ENCODE measurements at places on chromosomes 3 and 15.

- no peak for DNase-seq
Observed at GRCh38 chr15:48388016-48388851, 57.0 kb downstream of the DUT start.

GRCh38 chr3:23079976-23080375, 123.2 kb upstream of the UBE2E2 start:
- no peak for DNase-seq

GRCh38 chr3:143002083-143002712, 828 bp downstream of the U2SURP start:
- no peak for DNase-seq

DNA sequence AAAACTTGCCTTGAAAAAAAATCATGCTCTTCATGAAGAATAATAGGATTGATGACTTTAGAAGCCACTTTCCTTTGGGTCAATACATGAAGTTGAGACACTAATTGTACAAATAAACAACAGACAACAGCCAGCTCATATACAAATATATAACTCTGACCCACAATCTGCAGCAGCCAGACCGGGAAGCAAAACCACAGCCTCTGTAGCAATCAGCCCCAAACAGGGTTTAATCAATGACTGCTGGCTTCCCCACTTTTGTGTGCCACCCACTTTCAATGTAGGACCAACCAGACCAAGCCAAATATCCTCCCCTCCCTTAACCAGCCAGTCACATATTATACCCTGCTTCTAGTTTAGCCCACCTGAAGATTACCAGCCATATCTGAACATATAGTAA, 39.0 kb downstream of the IFT57 start:
- no peak for DNase-seq

DNA sequence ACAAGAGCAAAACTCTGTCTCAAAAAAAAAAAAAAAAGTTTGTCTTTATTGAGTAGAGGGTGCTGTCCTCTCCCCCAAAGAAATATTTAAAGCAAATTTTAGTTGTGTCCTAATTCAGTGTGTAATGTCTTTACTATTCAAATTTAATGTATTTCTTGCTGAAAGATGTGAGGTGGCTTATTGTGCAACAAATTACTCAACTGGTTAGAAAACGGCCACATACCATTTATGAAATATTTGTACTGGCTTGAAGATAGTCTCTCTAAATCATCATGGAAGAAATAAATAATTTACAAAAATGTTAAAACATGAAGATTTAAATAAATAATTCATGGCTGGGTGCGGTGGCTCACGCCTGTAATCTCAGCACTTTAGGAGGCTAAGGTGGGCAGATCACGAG, 63.0 kb downstream of the SLTM start:
- DNase-seq, result no peak

DNA sequence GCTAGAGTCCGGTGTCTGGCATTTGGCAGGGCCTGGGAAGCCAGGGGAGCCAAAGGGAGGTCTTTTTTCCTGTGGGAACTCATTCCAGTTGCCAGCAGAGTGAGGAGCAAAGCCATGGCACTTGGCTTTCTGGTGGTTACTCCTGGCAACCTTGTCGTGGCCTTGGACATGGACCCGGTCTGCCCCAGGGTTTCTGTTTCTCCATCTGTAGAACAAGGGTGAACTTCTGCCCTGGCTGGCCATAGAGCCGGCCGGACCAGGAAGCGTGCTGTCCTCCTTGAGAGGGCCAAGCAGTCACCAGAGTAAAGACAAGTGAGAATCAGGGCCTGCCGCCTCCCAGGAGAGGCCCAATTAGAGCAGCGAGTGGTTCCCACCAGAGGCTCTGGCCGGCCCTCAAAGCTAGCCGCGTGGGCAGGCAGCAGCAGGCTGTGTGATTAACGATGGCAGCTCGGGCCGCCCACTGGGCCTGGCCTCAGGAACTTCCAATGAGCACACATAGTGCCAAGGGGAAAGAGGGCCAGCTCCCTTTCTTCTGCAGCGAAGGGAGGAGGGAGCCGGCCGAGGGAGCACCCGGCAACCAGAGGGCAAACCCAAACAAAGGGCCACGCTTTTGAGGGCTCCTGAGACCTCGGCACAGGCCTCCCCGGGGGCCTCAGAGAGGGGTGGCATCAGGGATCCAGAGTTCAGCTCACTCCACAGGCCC, 29.1 kb upstream of the ELP6 start:
- DNase-seq, result no peak

GRCh38 chr3:123587401-123587800, 2.5 kb upstream of the HACD2 start:
- no peak for DNase-seq

- no peak for DNase-seq
Observed at GRCh38 chr15:86526938-86527690, 447.4 kb downstream of the AGBL1 start.

DNA sequence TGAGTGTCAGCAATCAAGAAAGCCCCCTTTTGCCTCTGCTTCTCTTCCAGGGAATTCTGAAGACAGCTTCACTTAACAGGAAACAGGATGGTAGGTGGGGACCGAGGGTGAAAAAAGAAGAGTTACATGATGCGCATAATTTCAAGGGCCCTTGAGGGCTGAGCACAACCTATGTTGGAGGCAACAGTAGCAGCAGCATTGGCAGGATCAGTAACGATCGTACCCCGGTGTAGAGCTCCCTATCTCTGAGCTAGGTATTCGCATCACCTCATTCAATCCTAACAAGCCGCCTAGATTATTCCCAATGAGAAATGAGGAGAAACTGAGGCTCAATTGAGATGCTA, 432 bp upstream of the RAD54L2 start:
- DNase-seq, result no peak

DNA sequence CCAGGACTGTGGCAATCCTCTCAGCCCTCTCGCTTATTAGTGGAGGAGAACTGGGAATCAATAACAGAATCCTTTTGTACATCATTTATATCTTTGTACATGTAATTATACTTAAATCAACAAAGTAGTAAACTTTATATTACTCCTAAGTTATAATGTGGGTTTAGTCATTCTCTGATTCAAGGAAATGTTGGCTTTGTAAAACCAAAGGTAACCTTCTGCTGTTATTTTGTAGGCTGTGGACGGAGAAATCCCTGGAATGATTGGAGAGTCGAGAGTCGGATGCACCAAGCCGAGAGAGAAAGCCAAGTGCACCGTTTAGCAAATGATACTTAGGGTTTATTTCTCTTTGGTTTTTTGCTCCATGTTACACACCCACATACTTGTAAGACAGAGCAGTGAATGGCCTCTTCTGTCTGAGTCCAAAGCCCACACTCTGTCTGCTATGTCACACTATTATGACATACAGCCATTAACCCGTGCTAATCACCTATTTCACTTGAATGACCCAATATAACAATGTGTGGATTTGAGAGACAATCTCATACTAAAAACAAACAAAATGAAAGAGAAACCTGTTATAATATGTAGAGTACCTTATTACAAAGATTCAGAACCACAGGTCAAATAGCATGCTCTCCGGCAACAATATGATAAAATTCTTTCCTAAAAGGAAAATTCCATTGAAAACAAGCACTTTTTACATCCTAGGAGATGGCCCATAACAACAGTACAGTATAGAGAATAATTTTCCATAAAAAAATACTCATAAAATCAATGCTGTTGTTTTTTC, 72.2 kb downstream of the MECOM start:
- no peak for DNase-seq

DNA sequence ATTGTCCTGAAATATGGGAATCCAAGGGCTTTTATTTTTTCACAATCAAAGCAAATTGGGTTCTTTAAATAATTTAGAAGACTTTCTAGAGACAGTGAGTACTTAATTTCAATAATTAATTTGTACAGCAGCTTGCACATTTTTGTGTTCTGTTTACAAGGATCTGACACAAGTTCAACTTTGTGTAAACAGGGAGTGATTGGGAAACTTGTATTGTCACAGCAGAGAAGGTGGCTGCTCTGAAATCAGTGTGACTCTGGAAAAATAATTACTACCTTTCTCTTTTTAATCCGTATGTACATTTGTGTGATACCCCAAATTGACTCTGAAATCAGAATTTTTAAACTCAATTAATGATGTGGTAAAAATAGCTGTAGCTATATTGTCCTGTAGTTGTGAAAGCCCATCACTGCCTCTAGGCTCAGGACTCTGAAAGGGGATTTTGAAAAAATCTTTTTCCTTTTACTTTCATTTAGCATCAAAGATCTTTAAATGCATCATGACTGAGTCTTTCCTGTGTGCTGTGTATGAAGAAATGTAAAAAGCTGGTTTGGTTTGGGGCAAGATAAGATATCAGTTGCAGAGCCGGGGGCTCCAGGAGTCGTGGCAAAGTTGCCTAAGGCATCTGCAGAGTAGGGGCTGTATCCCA, 45.1 kb downstream of the MFSD1 start:
- DNase-seq, result no peak

- DNase-seq, result no peak
Observed at GRCh38 chr3:177724020-177724638, 526.8 kb upstream of the TBL1XR1 start.

GRCh38 chr3:70042641-70043040, 43.1 kb downstream of the SAMMSON start:
- DNase-seq, result no peak

- DNase-seq, result no peak
Observed at GRCh38 chr15:86439614-86440013, 359.9 kb downstream of the AGBL1 start.

DNA sequence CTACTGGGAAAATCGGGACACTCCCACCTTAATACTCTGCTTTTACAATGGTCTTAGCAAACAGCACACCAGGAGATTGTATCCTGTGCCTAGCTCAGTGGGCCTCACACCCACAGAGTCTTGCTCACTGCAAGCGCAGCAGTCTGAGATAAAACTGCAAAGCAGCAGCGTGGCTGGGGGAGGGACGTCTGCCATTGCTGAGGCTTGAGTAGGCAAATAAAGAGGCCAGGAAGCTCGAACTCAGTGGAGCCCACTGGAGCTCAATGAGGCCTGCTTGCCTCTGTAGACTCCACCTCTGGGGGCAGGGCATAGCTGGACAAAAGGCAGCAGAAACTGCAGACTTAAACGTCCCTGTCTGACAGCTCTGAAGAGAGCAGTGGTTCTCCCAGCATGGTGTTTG, 1169.1 kb upstream of the EPHA6 start:
- DNase-seq, result no peak

All from T-helper 1 cell (primary cell).